ENCODE measurements at places on chromosomes 12 and 14. TPM values are rescaled to one million over a fixed set of nuclear protein-coding genes. Genes with fewer than 3 reads are reported as not detected.

The C14orf132 gene
- total RNA-seq = 0.47 TPM

The MANSC1 gene
- total RNA-seq = 1.1 TPM

The HELB gene
- total RNA-seq = 21.4 TPM

The SERPINA12 gene
- total RNA-seq = not detected

The NRXN3 gene
- not detected for total RNA-seq

DNA sequence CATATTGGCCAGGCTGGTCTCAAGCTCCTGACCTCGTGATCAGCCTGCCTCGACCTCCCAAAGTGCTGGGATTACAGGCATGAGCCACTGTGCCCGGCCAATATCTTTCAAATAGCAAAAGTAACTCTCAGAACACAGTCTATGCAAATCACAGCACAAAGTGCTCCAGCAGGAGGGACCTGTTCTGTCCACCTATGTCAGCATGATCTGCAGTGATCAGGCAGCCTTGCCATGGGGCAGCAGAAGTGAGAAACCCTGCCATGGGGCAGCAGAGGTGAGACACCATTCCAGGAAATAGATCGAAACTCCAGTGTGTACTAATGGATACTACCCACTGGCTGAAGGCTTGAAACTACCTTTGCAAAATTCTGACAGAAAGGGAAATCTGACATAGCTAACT lies 78.5 kb upstream of the EIF5 start:
- peaks cover 4% of the 10 kb centered on the region for H3K4me1 ChIP-seq
- no peak for DNase-seq

DNA sequence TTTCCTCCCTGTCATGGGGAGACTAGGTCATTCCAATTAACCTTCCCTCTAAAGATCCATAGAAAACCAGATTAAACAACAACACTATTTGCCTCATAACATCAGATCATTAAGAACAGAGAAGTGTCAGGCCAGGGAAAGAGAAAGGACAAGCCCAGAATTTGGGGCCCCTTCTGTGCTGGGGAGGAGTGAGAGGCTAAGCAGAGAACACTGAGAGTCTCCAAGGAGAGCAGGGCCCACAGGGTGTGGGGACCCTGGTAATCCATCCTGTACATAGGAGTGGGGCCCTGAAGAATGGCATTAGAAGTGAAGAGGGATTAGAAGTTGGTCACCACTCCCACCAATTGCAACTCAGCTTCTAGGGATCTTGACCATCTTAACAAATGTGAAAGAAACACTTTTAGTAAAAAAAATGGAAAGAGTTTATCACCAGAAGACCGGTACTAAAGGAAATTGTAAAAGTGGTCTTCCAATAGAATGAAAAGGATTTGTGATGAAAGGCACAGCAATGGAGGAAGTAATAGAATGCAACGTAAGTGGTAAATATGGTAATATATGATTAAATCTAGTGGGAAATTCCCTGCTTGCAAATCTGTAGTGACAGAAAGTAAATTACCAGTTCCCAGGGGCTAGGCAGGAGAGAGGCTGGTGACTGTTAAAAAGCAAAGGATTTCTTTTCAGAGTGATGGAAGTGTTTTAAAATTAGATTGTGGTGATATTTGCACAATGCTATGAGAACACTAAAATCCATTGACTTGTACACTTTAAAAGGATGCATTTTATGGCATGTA lies 14.0 kb upstream of the TMTC1 start:
- no peaks in the 10 kb centered on the region for H3K4me1 ChIP-seq
- no peaks in the 10 kb centered on the region for H3K27me3 ChIP-seq
- no peak overlapping the region for H3K4me3 ChIP-seq
- DNase-seq = no peak

GRCh38 chr14:75469606-75470237 lies 41.9 kb downstream of the JDP2 start:
- DNase-seq = no peak
- no peak overlapping the region for H3K4me3 ChIP-seq
- no peaks in the 10 kb centered on the region for H3K36me3 ChIP-seq
- H3K4me1 ChIP-seq = peaks cover 6% of the 10 kb centered on the region
- no peaks in the 10 kb centered on the region for H3K27me3 ChIP-seq

DNA sequence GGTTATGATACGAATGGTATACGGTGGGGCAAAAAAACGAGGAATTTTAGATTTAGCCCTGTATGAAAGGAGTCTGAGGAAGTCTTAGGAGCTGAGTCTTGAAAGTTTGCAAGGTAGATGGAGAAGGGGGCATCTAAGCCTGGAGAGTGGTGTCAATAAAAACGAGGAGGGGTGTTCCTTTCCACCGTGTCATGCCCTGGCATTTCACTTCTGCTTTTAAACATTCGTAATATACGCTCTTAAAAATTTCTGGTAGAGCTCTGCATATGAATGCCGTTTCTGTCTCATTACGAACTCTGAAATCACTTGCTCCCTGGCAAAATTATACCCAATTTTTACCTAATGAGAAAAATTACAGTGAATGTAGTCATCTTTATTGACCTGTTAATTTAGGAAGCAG lies 170.2 kb downstream of the ERC1 start:
- H3K4me1 ChIP-seq = no peaks in the 10 kb centered on the region
- no peak overlapping the region for H3K27ac ChIP-seq
- no peak for DNase-seq
- no peaks in the 10 kb centered on the region for H3K27me3 ChIP-seq
- H3K36me3 ChIP-seq = peaks cover 2% of the 10 kb centered on the region
- H3K4me3 ChIP-seq = no peak overlapping the region

GRCh38 chr14:32364941-32365340 lies 35.8 kb downstream of the AKAP6 start:
- no peaks in the 10 kb centered on the region for H3K27me3 ChIP-seq
- no peak overlapping the region for H3K27ac ChIP-seq
- no peaks in the 10 kb centered on the region for H3K36me3 ChIP-seq
- no peak overlapping the region for H3K4me3 ChIP-seq
- no peak for DNase-seq
- H3K4me1 ChIP-seq = no peaks in the 10 kb centered on the region

- DNase-seq = no peak
- H3K27ac ChIP-seq = no peak overlapping the region
- no peaks in the 10 kb centered on the region for H3K4me1 ChIP-seq
- H3K4me3 ChIP-seq = no peak overlapping the region
- H3K27me3 ChIP-seq = no peaks in the 10 kb centered on the region
Observed at GRCh38 chr12:103640831-103641230, 53.8 kb downstream of the STAB2 start.

GRCh38 chr14:69086537-69086936 lies 66.4 kb downstream of the DCAF5 start:
- DNase-seq = no peak
- H3K4me3 ChIP-seq = no peak overlapping the region
- H3K4me1 ChIP-seq = peaks cover 3% of the 10 kb centered on the region
- H3K27me3 ChIP-seq = no peaks in the 10 kb centered on the region
- peaks cover 42% of the 10 kb centered on the region for H3K36me3 ChIP-seq

- H3K4me1 ChIP-seq = peaks cover 2% of the 10 kb centered on the region
- no peaks in the 10 kb centered on the region for H3K27me3 ChIP-seq
- no peak for DNase-seq
- H3K36me3 ChIP-seq = no peaks in the 10 kb centered on the region
Observed at GRCh38 chr12:41521872-41522379, 333.8 kb downstream of the PDZRN4 start.

DNA sequence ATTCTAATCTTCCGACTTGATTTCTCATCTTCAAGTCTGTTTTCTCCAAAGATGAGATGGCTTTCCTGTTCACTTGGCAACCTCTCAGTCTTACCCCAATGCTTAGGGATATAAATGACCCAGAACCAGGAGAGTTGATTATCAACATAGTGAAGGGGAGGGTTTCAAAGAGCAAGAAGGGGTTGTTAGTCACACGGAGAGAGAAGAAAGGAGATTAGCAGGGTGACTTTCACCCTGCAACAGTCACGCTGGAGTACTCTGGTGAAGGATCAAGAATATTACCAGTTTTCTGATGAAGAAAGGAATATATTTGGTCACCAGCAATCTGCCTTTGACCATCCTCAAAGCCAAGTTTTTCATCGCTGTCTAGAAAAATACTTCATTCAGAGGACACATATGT lies at the start of gene TMEM52B:
TSS of gene TMEM52B (plus strand) at position 212 of the 400 bp plus-strand sequence. CDS start 543 bp downstream, outside the sequence.
- H3K4me3 ChIP-seq = no peak within 1 kb of the TSS
- no peaks in the 10 kb centered on the region for H3K4me1 ChIP-seq
- DNase-seq = no peak

DNA sequence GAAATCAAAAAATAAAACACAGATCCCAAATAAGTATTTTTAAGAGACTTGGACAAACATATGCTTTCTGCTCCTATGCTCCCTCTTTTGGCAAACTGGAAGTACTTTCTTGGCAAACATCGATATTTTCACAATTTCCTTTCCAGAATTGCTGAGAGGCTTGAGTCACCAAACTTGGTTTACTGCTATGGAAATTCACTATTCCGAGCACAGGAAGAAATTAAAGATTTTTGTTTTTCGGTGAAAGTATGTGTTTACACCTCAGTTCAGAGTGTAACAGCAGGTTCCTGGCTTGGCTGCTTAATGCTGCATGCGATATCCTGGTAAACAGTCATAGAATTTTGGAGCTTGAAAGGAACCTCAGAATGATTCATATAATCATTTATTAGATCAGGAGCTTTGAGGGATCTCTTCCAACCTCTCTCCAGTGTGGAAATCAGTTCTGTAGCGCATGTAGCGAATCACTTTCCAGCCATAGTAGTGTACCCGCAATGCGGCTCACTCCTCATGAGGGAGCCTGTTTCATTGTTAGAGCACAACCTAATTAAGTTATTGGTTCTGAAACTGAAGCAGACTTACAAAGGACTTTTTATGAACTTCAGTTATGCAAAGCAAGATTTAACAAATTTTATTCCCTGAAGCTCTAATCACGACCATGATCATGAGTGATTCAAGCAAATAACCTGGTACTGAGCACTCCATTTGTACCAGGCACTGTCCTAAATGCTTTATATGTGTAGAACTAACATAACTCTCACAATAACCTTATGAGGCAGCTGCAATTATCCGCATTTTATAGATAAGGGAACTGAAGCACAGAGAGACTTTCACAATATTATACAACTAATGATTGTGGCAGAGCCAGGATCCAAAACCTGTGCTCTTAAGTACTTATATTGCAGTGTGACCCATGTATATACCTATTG lies 56.4 kb upstream of the ATP2A2 start:
- H3K4me1 ChIP-seq = no peaks in the 10 kb centered on the region
- no peaks in the 10 kb centered on the region for H3K36me3 ChIP-seq
- no peak for DNase-seq
- peaks cover 20% of the 10 kb centered on the region for H3K27me3 ChIP-seq

DNA sequence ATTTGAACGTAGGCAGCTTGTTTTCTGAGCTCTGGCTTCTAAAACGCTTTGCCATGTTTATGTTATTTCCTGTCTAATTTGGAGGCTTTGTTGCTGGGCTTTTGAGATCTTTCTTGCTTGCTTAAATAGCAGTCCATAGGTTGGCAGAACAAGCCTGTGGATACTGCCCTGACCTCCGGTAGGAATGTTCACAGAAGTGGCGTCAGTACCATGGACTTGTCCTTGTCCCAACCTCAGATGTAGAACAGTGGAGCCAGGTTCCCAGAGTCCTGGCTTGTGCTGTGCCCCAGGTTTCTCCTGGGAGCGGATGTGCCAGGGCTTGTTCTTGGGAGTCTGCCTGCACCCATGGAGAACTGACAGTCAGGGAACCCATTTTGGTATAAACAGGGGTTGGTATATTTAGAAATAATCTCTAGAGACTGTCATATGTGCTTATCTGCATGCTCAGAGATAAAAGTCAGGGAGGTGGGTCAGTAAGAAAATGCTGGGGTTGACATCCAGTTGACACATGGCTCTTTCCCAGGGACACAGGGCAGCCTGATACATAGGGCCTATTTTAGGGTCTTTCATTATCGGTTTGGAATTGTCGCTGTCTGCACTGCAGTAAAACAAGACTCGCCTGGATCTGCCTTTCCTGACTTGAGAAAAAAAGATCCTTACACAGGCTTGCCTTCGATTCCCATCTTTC lies 22.9 kb downstream of the CACNA1C start:
- H3K4me1 ChIP-seq = no peaks in the 10 kb centered on the region
- H3K27me3 ChIP-seq = peaks cover 2% of the 10 kb centered on the region
- H3K4me3 ChIP-seq = no peak overlapping the region
- H3K27ac ChIP-seq = no peak overlapping the region
- no peak for DNase-seq
- H3K36me3 ChIP-seq = peaks cover 4% of the 10 kb centered on the region

GRCh38 chr14:50734950-50735695 lies 67.0 kb upstream of the SAV1 start:
- H3K36me3 ChIP-seq = peaks cover 57% of the 10 kb centered on the region
- peaks cover 21% of the 10 kb centered on the region for H3K4me1 ChIP-seq
- no peak overlapping the region for H3K4me3 ChIP-seq
- DNase-seq = no peak

DNA sequence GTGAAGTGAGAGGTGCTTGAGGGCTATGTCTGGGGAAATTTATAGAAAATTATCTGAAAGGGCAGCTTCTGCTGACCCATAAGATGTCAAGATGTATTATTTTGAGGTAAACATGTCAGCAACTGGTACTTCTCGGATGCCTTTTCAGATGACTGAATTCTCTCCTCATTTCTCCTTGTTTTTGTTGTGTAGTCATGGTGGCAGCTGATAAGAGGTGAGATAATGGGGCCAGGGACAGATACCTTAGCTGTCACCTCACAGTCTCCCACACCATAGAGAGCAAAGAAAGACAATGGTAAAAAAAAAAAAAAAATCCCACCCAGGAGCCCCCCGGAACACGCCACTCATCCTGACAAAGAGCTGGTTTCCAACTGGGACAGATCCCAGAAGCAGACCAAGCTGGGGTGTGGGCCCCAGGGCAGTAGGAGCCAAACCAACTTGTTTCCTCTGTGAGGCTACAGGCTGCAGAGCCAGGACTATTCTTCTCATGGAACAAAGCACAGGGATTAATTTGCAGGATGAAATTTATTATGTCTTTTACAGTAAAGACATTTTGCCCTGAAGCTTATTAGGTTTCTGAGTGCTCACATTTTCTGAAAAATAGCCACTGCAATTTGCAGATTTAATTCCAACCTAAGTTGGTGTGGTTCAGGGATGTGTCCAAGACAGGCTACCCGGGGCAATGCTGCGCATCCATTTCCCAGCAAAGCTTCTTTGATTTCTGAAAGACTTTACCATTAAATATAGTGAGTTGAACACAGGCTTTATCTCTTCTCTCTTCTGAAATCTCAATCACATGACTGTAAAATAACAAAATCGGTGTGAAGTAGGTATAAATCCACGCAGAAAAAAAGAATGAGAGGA lies 52.2 kb downstream of the NDUFA12 start:
- no peak overlapping the region for H3K4me3 ChIP-seq
- DNase-seq = no peak
- H3K27me3 ChIP-seq = peaks cover 32% of the 10 kb centered on the region
- H3K4me1 ChIP-seq = no peaks in the 10 kb centered on the region
- no peak overlapping the region for H3K27ac ChIP-seq
- no peaks in the 10 kb centered on the region for H3K36me3 ChIP-seq

- H3K4me3 ChIP-seq = no peak overlapping the region
- no peak for DNase-seq
- H3K4me1 ChIP-seq = peaks cover 6% of the 10 kb centered on the region
- no peaks in the 10 kb centered on the region for H3K36me3 ChIP-seq
- no peak overlapping the region for H3K27ac ChIP-seq
Observed at GRCh38 chr12:1510056-1510812, 84.1 kb downstream of the FBXL14 start.

All from activated CD4-positive, alpha-beta T cell treated with anti-CD3 and anti-CD28 coated beads, Interleukin-2, amount 10 ng/mL, durations not matched to agents 24 days and 14 days (primary cell).